ENCODE measurements at places on chromosomes 7 and 10.

DNA sequence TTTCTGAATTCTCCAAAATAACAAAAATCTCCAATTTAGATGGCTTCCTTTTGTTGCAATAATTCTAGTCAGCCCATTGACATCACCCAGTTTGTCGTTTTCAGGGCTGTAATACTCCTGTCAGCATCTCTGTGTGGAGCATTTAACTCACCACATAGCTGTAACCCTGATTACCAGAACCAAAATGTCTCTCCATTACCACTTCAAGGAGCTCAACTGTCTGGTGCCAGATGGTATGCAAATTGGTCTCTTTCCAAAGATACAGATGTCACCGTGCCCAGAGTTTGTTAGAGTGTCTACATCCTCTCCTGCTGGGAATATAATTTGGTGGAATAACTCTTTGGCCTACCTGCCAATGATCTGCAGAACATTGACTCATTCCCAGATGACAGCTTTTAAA lies 350.3 kb upstream of the POT1 start:
- DNase-seq = no peak

DNA sequence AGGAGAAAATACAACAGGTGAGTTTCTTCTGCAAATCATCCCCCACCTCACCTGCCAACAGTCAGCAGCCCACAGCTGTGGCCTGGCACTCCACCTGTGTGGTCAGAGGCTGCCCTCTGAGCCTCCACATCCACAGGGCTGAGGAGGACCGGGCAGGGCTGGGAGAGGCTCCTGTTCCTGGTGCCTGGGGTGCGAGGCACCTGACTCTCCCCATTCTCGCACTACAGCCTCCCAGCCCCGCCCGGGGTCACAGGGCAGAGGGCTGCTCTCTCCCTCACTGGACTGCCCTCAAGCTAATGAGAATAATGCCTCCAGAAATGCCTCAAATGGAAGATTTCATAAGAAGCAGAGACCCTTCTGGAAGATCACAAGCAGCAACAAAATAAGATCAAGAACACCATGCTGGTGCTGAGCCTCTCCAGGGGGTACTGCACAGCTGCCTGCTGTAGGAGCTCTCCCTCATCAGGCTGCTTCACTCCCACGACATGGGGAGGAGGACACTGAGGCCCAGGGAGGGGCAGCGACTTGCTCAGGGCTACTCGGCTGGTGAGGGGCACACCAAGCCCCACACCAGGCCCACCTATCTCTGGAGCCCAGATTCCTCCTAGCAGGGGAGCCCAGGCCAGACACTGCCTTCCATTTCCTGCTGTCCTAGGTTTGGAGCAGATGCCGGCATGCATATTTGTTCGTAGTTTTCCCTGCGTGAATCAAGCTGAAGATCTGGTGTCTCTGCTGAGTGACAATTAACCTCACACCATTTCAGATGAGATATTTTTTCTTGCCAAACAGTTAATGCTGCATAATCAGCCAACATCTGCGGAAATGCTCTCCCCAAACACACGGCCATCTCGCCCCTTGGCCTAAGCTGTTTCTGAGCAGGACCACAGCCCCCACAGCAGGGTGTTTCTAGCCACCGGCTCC lies 76.5 kb downstream of the FAM53B start:
- DNase-seq = no peak

DNA sequence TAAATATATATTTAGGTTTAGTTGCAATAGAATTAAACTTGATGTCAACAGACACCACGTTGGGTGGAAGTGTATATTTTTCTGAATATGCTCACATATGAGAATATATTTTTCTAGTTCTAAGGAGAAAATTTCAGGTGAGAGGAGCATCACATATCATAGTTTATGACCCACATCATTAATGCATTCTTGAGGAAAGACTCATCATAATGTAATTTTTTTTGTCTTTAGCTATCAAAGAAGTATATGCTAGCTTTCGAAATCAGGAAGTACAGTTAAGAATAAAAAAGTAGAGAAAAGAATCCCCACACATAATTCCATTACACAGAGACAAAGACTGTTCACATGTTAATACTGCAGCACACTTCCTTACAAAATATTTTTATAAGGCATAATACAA lies 30.4 kb downstream of the A1CF start:
- DNase-seq = no peak

GRCh38 chr7:138091032-138091431 lies 14.8 kb downstream of the AKR1D1 start:
- DNase-seq = no peak

- no peak for DNase-seq
Observed at GRCh38 chr7:30545791-30546555, 41.3 kb upstream of the GGCT start.

DNA sequence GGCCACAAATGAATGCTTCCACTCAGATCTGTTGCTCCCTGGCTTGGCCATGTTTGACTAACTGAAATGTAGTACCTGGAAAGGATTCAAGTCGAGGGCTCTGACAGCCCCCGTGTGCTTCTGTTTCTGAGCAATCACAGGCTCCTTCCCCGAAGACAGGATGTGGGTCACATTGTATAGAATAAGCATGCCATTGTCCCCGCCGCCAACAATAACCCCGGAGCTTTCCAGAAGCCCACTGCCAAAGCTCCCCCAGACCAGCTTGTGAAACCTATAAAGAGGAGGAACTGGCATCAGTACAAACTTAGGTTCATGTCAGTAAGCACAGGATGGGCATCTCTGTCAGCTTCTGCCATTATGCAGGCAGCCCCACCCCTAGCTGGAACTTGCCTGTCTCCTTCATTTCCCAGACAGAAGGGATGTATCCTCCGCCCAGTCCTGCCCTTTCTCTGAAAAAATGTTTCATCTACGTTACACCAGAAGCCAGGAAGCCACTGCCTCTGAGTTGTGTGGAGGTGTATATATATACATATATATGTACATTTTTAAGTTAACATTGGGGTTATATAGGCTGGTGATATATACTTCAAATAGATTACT lies 10.3 kb downstream of the SEC31B start:
- DNase-seq = peak; percentile 20

DNA sequence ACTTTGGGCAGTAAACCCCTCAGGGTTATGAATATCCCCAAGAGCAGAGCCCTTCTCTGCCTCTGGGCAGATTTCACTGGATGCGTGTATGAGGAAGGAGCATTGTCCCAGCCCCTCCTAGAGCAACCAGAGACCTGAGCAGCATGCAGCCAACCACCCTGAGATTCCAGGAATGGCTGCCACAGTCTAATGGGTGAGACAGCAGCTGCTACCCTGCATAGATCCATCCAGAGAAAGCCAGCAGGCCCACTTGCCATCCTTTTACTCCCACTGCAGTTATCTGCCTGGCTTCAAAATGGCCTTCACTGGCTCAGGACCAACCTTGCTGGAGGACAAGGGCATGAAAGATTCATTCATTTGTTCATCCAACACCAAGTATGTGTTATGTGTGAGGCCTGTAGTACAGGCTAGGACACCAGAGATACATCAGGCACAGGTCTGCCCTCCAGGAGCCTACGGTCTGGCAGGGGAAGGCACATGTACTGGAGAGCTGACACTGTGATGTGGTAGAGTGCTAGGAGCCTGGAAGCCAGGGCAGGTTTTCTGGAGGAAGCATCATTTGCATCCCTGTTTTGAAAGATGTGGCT lies 26.2 kb upstream of the C10orf105 start:
- DNase-seq = no peak

DNA sequence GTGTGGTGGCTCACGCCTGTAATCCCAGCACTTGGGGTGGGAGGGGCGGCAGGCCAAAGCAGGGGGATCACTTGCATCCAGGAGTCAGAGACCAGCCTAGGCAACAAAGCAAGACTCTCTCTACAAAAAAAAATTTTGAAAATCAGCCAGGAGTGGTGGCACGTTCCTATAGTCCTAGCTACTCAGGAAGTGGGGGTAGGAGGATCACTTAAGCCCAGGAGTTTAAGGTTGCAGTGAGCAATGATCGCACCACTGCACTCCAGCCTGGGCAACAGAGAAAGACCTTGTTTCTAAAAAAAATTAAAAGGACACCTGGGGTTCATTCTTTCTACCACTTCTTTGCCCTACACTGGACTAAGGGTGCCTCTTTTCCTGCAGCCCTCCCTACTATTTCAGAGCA lies 15.1 kb downstream of the WAPL start:
- DNase-seq = no peak

DNA sequence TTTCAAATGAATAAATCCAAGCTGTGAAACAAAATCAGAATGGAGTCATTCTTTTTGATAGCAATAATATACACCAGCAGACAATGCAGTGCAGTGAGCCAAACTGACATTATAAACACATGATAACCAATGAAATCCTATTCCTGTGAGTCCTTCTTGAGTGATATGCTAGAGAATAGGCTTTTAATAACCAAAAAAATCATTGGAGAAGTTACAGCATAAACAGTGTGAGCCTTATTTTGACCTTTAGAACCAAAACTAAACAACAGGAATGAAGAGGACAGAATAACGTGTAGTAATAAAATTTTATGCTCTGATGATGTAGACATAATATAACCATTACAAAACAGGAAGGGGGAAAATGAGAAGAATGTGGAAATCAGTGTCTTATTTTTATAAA lies 8.7 kb downstream of the HUS1 start:
- DNase-seq = no peak

GRCh38 chr7:12578930-12579640 lies 8.6 kb downstream of the SCIN start:
- no peak for DNase-seq

DNA sequence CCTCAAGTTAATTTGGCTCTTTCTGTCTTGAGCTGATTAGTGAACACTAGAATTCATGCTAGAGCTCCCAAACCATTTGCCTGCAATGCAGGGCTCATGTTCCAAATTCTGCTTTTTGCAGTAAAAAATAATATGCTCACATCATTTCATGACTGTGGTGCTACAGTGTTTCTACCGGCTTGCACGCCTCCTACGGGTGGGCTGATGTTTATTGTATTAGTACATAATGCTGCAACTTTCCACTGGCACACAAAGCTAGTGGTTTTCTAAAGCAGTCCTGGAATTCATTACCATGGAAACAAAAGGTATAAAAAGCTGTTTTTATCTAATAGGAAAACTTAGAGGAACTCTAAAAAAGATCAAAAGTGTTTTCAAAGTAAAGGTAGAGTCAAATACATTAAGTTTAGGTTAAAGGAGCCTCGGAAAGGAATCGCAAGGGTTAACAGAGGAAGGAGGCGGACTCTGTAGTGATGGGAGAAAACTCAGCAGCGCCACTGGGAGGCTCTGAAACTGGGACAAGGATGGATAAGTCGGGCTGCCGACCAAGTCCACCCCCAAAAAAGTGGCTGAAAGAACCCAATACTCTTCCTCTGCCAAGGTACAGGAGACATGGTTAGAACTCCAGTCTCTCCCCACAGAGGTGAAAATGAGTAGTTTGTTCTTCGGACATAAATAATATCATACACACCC lies 25.9 kb downstream of the GRM8 start:
- DNase-seq = no peak

DNA sequence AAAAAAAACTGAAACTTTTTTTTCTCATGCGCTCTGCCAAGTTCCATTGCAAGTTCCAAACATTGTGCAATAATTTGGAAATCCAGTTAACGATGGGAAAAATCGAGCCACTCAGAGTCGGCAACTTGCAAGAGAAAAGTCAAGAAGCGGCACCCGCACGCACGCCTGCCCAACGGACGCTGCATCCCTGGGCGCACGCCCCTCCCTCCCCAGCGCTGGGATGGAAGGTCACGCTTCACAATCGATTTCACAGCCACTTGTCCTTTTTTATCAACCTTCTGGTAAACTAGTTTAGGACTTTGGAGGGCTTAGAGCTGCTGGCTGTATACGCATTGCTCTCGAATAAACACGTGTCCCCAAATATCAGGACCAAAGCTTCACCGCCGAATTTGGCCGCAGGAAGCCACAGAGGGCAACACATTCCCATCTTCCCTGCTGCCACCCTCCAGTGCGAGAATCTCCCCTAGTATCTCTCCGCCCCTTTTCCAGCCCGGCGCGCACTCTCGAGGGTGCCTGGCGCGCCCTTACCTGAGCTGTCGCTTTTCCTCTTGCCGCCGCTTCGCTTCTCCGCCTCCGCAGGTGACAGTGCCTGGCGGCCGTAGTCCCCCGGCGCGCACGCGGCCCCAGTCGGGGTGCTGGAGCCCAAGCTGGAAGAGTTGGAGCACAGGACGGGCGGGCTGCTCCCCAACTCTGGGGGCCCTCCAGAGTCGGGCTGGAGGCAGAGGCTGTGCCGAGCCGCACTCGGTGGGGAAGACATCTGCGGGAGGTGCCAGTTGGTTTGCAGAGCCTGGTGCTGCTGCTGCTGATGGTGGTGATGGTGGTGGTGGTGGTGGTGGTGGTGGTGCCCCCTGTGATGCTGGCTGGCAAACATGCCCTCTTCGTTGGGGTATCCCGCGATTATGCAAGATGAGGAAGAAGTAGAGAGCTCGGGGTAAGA lies 857 bp downstream of the MEOX2 start:
- DNase-seq = no peak

DNA sequence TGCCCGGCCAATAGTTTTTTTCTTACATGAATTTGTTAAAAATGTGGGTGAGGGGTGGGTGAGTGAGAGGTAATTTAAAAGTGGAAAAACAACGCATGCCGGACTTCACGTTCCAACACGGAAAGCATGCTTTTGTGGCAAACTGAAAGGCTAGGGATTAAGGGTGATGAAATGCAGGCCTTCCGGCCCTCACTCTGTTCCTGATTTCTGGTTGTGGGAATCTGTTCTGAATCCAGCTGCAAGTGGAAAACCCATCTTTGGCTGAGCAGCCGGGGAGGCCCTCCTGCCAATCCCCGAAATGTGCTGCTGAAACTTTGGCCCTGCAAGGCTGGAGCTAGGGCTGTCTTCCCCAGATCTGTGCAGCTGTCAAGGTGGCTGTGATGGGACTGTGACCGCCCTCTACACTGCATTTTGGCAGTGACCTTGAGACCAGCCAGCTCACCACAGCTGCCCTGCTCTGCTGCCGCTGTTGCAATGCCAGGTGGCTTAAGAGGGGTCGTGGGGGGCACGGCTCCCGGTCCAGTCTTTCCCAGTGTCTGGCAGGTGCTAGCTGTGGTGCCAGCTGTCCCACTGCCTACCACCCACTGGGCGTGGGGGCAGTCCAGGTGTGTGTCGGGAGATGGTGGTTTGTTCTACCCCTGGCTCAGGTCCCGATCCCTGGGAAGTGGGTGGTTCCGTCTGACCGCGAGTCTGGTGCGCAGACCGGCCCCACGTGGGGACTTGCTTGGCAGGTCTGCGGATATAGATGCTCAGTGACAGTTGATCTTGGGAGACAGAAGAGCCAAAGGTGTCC lies 39.0 kb downstream of the TET1 start:
- DNase-seq = no peak

DNA sequence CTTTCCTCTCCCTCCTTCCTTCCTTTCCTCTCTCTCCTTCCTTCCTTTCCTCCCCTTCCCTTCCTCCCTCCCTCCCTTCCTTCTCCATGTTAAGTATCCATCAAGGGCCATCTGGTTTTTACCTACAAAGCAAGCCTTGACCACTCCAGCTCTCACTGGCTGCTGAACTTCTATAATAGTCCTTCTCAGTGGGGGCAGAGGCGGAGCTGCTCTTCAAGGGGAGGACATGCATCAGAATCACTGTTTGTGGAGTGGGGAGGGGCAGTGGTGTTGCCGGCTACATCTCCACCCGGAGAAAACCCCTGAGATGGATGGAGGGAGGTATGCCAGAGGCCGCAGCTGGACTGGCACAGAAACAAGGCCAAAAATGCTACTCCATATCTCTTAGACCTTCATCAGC lies 25.9 kb downstream of the LAMB1 start:
- no peak for DNase-seq

- no peak for DNase-seq
Observed at GRCh38 chr7:109898-110556, 82.3 kb upstream of the FAM20C start.

GRCh38 chr10:71805776-71806703 lies 32.7 kb upstream of the VSIR start:
- no peak for DNase-seq

All from activated CD8-positive, alpha-beta memory T cell treated with anti-CD3 and anti-CD28 coated beads for 4 hours (primary cell).